Smooth muscle cell of the brain vasculature (primary cell): ENCODE measurements at places on chromosomes 3 and 15.

DNA sequence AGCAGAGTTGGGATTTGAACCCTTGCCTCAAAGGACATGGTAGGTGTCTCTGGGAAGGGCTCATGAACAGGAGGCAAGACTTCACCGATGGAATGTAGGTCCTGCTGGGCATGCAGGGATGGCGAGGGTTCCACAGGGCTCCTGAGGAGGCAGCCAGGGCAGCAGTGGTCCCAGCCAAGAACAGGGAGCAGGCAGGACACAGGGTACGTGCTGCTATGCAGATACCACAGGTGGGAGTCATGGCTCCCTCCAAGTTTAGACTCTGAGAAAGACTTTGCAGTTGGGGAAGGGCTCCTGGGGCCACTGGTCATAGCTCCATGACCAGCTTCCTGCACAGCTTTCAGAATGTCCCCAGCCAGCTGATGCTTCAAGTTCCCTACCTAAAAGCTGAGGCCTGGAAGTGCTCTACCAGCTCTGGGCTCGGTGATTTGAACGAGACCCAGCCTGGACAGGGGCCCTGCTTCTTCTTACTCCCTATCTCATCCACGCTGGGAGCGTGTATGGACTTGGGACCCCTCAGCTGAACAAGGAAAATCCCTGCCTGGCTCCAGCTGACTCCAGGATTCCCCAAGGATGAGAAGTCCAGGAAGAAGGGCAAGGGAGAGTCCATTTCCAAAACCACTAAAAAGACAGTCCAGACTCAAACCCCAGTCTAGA is 747 bp downstream of the MYL3 start:
- DNase-seq: no peak

DNA sequence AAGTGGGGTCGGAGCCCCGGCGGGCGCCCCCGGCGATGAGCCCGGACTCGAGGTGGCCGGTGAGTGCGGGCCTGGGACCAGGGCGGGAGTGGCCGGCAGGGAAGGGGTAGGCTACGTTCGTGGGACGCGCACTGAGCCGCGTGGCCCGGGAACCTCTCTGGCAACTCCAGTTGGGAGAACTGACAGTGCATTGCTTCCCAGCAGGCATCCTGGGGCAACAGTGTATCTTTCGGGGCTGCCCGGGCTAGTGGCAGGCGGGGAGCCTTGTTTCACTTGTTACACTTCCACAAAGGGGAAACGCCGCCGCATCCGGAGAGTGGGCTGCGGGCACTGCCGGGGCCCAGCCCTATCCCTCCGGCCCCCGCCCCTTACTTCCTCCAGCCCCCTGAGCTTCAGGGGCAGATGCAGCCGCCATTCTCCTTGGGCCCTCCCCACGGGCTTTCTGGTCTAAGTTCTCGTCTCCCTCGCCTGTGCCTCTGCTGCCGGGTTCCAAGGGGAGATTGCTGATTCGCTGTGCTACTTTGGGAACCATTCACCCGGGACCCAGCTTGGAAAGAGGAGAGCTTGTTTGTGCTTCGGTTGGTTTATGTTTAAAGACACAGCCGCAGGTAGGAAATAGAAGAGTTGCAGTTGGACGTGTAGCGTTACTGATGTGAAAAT is 675 bp downstream of the BRPF1 start:
- no peak for DNase-seq

DNA sequence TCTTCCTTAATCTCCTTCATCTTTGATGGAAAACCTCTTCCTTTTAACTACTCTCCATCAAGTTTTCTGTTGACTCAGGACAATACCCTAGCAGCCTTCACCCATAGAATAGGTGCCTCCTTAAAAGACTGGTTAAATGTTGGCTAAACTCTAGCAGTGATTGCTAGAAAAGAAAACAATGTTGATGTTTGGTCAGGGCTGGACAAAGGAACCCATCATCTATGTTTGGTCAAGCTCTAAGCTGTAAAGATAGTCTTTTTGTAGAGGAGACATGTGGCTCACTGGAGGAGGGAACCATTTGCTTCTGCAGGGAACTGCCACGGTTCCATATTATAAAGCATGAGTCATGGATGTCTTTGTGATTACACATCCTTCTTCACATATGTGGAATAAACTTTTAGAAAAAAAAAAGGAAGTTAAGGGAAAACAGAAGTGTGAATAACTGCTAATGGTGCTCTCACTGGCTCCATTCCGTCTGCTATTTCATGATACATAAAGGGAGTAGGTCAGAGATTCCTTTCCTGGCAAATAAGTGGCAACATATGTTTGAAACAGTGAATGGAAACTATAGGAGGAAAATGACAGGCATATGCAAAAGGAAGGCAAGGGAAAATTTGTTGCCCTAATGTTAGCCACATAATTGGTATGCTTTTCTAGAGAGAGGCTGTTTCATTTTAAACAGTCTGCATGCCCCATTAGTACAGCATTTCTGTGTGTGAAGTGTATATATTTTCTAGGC is 78.2 kb downstream of the CMSS1 start:
- no peak for DNase-seq

- no peak for DNase-seq
These were observed 98.4 kb downstream of the SNRPN start for GRCh38 chr15:25053000-25053815.
